H9 (cell line): ENCODE measurements at places on chromosomes 7 and 10. TPM values are rescaled to one million over a fixed set of nuclear protein-coding genes. Genes with fewer than 3 reads are reported as not detected.

The MMRN2 gene
- total RNA-seq: 1.0 and 1.4 TPM in 2 replicates

- H3K4me1 ChIP-seq: peaks cover 3% of the 10 kb centered on the region; the same call in 1 of the 2 replicates
- no peak overlapping the region for H3K4me3 ChIP-seq
- no peaks in the 10 kb centered on the region for H3K27me3 ChIP-seq
- no peak for DNase-seq
These were observed 227.2 kb upstream of the PITRM1 start for GRCh38 chr10:3399756-3400155.

DNA sequence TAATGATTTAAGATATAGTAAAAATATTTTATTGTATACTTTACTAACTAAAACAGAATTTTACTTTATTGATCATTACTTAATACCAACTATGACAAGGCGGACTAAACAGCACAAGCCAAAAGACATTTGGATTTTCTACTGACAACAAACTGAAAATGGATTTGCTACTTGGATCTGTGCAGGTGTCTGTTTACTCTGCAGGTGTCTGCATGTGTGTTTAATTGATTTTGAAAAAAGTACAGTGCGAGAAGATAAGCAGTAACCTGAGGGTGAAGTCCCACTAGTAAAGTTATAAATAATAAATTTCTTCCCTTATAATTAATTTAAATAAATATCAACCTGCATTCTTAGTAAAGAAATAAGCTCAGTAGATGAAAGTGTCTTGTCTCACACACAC lies 696.8 kb upstream of the MBL2 start:
- H3K4me3 ChIP-seq: no peak overlapping the region
- no peaks in the 10 kb centered on the region for H3K27me3 ChIP-seq
- H3K27ac ChIP-seq: no peak overlapping the region
- DNase-seq: no peak
- H3K4me1 ChIP-seq: no peaks in the 10 kb centered on the region

- no peaks in the 10 kb centered on the region for H3K27me3 ChIP-seq
- H3K36me3 ChIP-seq: peaks cover 35% of the 10 kb centered on the region
- H3K27ac ChIP-seq: no peak overlapping the region
- no peak for DNase-seq
- H3K4me1 ChIP-seq: no peaks in the 10 kb centered on the region; the same call in 1 of the 2 replicates
These were observed 215.5 kb downstream of the ACTR3B start for GRCh38 chr7:152975076-152975475.

- H3K4me3 ChIP-seq: no peak overlapping the region
- no peak overlapping the region for H3K27ac ChIP-seq
- H3K4me1 ChIP-seq: no peaks in the 10 kb centered on the region
- no peak for DNase-seq
These were observed 470.3 kb downstream of the AUTS2 start for GRCh38 chr7:70068531-70068930.

- H3K27me3 ChIP-seq: no peaks in the 10 kb centered on the region
- no peak for DNase-seq
- no peak overlapping the region for H3K4me3 ChIP-seq
These were observed 56.5 kb downstream of the PIK3AP1 start for GRCh38 chr10:96663797-96664196.

- 0 out of 2 replicates have a peak, but pooled peaks cover 2% of the 10 kb centered on the region for H3K4me1 ChIP-seq
- no peak overlapping the region for H3K27ac ChIP-seq
- H3K36me3 ChIP-seq: no peaks in the 10 kb centered on the region
- H3K4me3 ChIP-seq: no peak overlapping the region
- H3K27me3 ChIP-seq: no peaks in the 10 kb centered on the region
These were observed 254.6 kb downstream of the PTEN start for GRCh38 chr10:88117869-88118632.

GRCh38 chr10:119526149-119526548 lies 16.4 kb downstream of the RGS10 start:
- H3K27me3 ChIP-seq: no peaks in the 10 kb centered on the region
- H3K27ac ChIP-seq: no peak overlapping the region
- no peaks in the 10 kb centered on the region for H3K36me3 ChIP-seq
- no peak for DNase-seq

GRCh38 chr10:34343764-34344163 lies 471.3 kb downstream of the PARD3 start:
- H3K27me3 ChIP-seq: no peaks in the 10 kb centered on the region
- peaks cover under 1% of the 10 kb centered on the region; the same call in 2 of the 3 replicates for H3K36me3 ChIP-seq
- no peak for DNase-seq
- peaks cover 4% of the 10 kb centered on the region; the same call in 1 of the 2 replicates for H3K4me1 ChIP-seq

GRCh38 chr7:5349437-5350173 lies 66.9 kb downstream of the SLC29A4 start:
- no peak for DNase-seq
- no peaks in the 10 kb centered on the region for H3K4me1 ChIP-seq
- no peak overlapping the region for H3K27ac ChIP-seq
